ENCODE measurements at places on chromosomes 2 and 18. TPM values are rescaled to one million over a fixed set of nuclear protein-coding genes. Genes with fewer than 3 reads are reported as not detected.

SRBD1 gene
- 4.6 TPM for total RNA-seq

VIT gene
- 3.0 TPM for total RNA-seq

GNAL gene
- total RNA-seq = 1.1 TPM

CCDC121 gene
- total RNA-seq = 7.4 TPM

DNER gene
- 0.21 TPM for total RNA-seq
